ENCODE measurements at places on chromosomes 4 and X.

DNA sequence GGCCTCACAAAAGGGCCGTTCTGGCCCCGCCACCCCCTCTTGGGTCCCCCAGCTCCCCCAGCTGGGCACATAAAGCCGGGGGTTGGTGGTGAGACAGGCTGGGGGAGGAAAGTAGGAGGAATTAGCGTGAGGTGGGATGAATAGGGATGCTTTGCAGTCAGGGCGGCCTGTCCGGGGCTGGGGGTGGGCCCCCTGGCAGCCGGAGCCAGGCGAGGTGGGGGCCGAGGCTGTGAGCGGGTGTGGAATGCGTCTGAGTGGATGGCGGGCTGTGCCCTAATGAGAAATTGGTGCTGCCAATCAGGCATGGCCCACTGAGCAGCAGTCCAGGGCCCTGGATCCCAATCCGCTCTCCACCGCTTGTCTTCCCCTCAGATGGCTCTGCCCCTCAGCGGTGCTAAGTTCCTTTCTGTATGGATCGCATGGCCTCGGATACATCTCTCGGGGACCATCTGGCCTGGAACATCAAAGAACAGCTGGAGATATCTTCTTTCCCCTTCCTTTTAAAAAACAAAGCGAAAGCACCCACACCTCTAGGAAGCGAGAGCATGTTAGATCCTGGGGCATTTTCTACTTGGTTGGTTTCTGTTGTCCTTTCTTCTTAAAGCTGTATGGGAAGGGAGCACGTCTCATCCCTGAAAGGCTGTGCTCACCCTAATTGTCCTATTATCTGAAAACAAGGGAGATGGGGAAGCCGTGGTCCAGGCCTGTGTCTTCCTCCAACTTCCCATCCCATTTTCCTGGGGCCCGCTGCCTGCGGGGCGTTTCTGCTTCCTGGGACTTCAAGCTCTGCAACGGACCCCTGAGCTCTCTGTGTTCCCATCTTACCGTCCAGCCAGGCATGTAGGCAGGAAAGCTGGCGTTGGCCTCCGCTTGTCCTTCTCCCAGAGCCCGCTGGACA is 106.9 kb downstream of the SORCS2 start:
- DNase-seq: no peak

- peak; percentile 76 for DNase-seq
These were observed 99.4 kb downstream of the LUZP4 start for GRCh38 chrX:115388879-115389278.

- DNase-seq: no peak
These were observed 136.7 kb downstream of the ARHGAP24 start for GRCh38 chr4:85611661-85612060.

DNA sequence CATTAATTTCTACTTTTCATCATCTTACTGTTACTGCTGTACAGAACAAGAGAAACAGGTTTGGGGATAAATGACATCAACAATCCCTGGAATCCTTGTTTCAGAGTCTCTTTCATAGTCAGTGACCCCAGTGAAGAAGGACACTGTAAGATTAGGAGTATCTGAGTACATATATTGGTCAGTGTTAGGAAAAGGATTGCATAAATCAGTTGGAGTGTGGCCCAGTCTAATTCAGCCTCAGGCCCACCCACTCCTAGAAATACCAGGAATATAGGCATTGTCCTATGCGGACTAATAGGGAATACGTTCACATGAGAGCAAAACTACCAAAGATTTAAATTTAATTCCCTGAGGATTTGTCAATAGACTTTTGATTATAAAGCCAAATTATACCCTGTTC is 237.8 kb downstream of the LDB2 start:
- DNase-seq: no peak

- peak; percentile 54 for DNase-seq
These were observed 83.5 kb upstream of the SPIN4 start for GRCh38 chrX:63434665-63435064.

DNA sequence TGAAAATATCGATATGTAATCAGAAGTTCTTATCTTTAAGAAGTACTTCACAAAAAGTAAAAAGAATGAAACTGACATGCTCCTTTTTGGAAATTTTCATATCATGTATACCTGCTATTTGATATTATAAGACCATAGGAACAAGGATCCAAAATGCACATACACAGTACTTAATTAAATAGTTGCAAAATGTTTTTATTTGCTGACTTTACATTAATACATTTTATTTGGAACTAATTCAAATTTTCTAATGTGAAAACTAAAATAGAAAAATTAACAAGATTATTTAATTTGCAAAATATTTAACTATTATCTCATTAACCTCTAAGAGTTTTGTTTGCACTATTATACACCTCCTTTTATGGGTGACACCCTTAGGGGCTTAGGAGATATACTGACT is 155.0 kb downstream of the TRAM1L1 start:
- DNase-seq: no peak

GRCh38 chrX:357693-358471 is 28.8 kb downstream of the PPP2R3B start:
- DNase-seq: peak; percentile 54

GRCh38 chr4:79982601-79983322 is 90.3 kb downstream of the ANTXR2 start:
- no peak for DNase-seq

GRCh38 chr4:1531683-1532548 is 125.7 kb upstream of the NKX1-1 start:
- DNase-seq: no peak

- DNase-seq: peak; percentile 93
These were observed 6.5 kb downstream of the CRLF2 start for GRCh38 chrX:1205681-1206611.

- no peak for DNase-seq
These were observed 34.6 kb upstream of the TMPRSS11D start for GRCh38 chr4:67918428-67918827.

DNA sequence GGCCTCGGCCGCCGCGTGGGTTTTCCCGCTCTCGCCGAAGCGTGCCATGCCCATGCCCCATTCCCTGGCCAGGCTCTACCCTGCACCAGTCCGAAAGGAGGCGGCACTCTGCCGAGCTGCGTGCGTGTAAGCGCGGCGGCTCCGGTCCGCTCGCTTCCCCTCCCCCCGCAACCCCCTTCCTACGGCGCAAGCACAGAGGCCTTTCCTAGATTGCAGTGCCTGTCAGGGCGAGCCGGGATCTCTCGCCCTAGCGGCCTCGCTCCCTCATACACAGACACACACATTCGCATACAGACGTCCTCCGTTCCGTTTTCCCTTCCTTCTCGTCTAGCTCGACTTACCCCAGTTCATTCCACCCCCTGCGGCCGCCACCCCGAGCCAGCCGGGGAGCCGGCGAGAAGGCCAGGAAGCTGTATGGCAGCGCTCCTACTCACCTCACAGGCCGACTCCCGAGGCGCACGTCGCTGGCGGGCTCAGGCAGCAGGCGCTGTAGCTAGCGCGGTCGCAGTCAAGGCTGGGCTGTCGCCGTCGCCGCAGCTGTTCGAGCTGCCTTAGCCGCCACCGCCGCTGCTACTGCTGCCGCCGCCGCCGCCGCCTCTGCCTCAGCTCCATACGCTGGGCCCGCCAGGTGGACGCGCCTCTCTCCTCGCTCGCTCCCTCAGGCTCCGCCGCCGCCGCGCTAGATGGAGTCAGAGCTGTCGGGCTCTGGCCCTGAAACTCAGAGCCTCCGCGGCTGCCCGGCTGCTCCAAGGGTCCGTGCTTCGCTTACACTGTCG is 615 bp downstream of the NEXMIF start:
- peak; percentile 1 for DNase-seq

- DNase-seq: peak; percentile 29
These were observed 256.4 kb upstream of the GRID2 start for GRCh38 chr4:92047209-92047875.

- DNase-seq: no peak
These were observed 337.1 kb upstream of the CTSO start for GRCh38 chr4:156290811-156291210.

DNA sequence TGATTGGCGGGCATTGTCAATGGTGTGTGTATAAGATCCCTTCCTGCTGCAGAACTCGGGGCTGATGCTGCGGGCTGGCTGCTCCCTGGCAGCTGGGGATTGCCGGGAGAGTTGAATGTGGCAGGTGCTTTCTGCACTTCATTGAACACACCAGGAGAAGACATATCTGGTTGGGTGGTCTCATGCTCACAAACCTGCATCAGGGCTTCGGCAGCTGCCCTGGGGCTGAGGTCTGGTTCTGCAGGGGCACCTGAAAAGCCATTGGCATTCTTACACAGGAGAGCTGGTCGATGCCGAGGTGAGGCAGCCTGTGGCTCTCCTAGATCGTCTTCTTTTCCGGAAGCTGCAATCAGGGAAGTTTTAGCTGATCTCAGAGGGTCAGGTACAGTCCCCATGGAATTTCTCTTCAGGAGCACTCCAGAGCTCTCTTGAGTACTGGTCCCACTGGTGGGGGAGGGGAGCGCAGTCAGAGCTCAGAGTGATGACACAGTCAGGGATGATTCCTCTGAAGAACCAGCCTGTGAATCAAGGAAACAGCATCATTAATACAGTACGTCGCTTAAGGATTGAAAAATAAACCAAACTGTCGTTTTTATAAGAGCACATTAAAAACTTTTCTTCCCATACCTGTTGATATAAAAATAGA is 57.8 kb downstream of the GPRIN3 start:
- no peak for DNase-seq

GRCh38 chrX:43718081-43718480 is 62.0 kb downstream of the MAOA start:
- DNase-seq: no peak

- DNase-seq: no peak
These were observed 15.6 kb downstream of the ATP2B3 start for GRCh38 chrX:153533091-153533490.

- no peak for DNase-seq
These were observed 26.6 kb upstream of the ADRA2C start for GRCh38 chr4:3739577-3739976.

DNA sequence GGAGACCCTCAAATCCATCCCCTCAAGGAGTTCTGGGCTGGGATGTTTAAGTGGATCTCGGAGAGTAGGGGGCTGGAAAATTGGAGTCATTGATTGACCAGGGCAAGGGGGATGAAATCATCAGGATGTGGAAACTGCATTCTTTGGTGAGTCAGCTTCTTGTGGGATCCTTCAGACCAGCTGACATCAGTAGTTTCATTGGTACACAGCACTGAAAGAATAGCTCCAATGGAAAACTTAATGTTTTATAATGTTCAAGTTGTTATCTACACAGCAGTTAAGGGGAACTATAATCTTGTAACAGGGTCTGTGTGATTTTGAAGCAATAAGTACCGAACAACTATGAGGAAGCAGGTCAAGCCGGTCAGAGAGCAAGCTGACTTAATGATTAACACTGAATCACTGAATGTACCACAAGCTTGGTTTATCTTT is 506.1 kb downstream of the RPA4 start:
- peak; percentile 88 for DNase-seq

DNA sequence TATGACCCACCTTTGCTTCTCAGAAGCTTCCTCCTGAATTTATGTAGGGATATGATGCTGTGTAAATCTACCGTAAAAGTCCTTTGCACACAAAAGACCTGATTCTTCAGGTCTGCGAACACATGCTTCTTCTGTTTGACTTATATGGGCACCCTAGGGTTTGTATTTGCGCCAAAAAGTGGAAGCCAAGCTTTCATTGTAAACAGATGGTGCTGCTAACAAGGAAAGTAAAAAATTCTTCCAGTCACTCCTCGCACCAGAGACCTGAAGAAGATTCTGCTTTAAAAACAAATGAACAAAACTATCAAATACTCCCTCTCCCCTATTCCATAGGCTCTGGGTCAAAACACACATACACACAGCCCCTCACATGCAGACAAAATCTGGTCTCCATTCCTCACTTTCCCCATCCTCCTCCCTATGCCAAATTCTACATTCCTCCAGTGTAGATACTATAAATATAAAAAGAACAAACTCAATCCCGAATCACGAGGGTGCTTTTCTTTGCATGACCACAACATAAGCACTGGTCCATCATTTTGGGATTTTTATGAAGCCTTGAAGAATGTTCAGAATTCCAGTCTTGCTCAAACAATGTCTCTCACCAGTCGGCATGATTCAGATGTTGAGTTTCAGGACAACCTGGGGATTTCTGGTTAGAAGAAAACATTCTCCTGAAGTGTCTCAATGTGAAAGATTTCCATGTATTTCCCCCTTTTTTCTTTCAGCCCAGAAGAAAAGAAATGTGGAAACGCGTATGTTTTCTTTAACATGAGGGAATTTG is 125.1 kb downstream of the PALLD start:
- peak; percentile 59 for DNase-seq

- DNase-seq: no peak
These were observed 329.4 kb upstream of the PPARGC1A start for GRCh38 chr4:24219209-24219608.

DNA sequence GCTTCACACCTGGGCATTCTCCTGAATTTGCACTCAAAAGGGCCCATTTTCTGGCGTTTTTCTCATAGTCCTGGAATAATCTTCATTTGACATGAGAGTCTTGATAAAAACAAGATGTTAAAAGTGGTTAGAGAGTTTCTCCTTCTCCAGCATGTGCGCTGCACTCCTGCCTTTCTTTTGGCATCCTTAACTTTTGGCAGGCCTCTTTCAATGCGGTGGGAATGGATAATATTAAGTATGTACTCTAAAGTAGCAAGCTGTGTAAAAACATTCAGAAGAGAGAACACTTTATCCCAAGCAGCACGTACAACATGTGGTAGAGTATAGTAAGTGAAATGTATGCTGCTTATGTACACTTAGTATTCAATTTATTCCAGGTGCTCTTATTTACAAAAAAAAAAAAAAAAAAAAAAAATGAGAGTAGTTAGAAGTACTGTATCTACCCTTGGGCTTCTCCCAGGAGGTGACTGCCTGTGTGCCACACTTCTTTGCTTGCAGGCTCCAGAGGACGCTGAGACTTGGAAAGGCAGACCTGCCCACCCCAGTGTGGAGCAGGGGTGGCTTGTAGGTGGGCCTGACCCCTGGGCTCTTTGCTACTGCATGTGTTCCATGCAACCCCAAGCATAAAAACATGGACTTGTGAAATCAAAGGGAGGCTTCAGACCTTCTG is 3.9 kb downstream of the FGF2 start:
- DNase-seq: no peak

- no peak for DNase-seq
These were observed 23.1 kb upstream of the NAP1L5 start for GRCh38 chr4:88720451-88721428.

GRCh38 chrX:78769946-78770345 is 22.4 kb downstream of the LPAR4 start:
- DNase-seq: no peak

- no peak for DNase-seq
These were observed 177.1 kb downstream of the SPANXN3 start for GRCh38 chrX:143340190-143340589.

DNA sequence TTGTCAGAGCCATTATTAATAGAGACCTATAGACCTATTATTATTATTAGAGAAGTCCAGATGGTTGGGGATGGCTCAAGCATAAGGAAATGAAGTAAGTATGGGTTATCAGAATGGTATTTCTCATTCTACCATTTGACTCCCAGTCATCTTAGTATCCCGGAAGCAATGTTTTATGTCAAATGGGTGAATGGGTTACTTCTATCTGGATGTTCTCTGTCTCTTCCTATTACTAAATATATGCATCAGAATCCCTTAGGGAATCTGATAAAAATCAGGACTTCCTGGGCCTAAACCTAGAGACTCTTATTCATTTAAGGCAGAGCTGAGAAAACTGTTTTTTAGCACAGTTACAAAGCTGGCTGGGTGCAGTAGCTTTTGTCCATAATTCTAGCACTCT is 149.9 kb downstream of the SLC10A7 start:
- DNase-seq: no peak

- peak; percentile 33 for DNase-seq
These were observed 283.9 kb upstream of the AGA start for GRCh38 chr4:177726111-177726510.
